ENCODE measurements at places on chromosomes 6 and 20.
A peak's percentile ranks its signal among the peaks of the same experiment; 100 is the strongest.

DNA sequence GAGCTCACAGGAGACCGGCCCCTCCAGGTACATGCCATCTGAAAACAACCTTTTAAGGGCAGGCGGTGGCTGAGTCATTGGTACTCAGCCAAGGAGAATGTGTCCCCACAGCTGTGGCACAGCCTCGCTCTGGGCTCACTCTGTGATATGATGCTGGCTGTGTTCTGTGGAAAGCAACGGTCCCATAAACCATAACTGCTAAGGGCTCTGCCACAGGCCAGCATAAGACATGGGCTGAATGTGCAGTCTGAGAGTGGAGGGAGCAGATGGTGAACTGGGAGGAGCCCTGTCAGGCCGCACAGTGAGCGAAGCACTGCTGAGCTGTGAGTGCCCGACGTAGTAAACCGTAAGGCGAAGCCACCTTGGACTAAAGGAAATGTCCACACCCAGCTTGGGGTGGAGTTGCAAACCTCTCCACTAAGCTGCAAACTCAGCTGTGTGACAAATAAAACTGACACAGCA, 375.8 kb downstream of the THBS2 start:
- H3K4me1 ChIP-seq: no peaks in the 10 kb centered on the region
- no peak overlapping the region for H3K4me3 ChIP-seq
- no peaks in the 10 kb centered on the region for H3K27me3 ChIP-seq

DNA sequence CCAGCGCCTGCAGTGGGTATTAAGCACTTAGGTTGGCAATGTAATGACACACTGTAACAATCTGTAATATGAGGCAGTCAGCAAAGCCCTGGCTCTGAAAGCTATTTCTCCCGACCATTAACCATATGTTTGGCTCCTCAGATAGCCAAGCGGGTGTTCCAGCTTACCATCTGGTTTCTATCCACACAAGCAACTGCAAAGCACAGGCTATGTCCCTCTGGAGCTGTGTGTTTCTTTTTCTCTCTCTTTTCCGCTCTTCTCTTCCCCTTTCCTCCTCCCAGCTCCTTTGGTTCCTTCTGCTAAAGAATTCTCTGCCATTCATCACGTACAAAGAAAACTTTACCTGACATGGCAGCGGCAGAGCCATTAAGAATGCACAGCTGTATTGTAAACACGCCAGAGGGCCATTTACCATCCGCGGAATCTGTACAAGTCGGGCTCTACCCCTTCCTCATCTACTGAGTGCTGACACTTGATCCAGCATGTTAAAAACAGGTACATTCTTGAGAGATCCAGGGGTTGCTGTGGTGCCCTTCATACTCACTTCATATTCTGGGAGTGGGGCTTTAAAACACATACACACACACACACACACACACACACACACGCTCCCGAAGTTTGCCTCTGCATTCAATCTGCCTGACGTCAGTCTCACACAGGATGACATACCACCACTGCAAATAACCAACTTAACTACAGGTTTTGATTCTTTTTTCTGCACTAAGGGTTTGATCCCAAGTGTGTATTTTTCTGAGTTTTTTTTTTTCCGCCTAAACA, 77.2 kb downstream of the BACH2 start:
- H3K36me3 ChIP-seq: peaks cover 7% of the 10 kb centered on the region
- peak; percentile 37 for DNase-seq
- H3K27me3 ChIP-seq: no peaks in the 10 kb centered on the region
- no peaks in the 10 kb centered on the region for H3K4me1 ChIP-seq
- peak overlapping the region; percentile 85 for H3K27ac ChIP-seq

- H3K27me3 ChIP-seq: no peaks in the 10 kb centered on the region
- DNase-seq: no peak
- no peaks in the 10 kb centered on the region for H3K4me1 ChIP-seq
- no peak overlapping the region for H3K4me3 ChIP-seq
These were observed 192.7 kb upstream of the PMEPA1 start for GRCh38 chr20:57902473-57902872.

GRCh38 chr6:137849181-137849980, 17.7 kb upstream of the TNFAIP3 start:
- H3K36me3 ChIP-seq: no peaks in the 10 kb centered on the region
- no peak overlapping the region for H3K27ac ChIP-seq
- no peak for DNase-seq
- no peaks in the 10 kb centered on the region for H3K4me1 ChIP-seq
- H3K4me3 ChIP-seq: no peak overlapping the region

- H3K36me3 ChIP-seq: no peaks in the 10 kb centered on the region
- H3K27me3 ChIP-seq: no peaks in the 10 kb centered on the region
- no peak overlapping the region for H3K27ac ChIP-seq
- no peak for DNase-seq
These were observed 320.3 kb downstream of the BMP2 start for GRCh38 chr20:7087803-7088202.

DNA sequence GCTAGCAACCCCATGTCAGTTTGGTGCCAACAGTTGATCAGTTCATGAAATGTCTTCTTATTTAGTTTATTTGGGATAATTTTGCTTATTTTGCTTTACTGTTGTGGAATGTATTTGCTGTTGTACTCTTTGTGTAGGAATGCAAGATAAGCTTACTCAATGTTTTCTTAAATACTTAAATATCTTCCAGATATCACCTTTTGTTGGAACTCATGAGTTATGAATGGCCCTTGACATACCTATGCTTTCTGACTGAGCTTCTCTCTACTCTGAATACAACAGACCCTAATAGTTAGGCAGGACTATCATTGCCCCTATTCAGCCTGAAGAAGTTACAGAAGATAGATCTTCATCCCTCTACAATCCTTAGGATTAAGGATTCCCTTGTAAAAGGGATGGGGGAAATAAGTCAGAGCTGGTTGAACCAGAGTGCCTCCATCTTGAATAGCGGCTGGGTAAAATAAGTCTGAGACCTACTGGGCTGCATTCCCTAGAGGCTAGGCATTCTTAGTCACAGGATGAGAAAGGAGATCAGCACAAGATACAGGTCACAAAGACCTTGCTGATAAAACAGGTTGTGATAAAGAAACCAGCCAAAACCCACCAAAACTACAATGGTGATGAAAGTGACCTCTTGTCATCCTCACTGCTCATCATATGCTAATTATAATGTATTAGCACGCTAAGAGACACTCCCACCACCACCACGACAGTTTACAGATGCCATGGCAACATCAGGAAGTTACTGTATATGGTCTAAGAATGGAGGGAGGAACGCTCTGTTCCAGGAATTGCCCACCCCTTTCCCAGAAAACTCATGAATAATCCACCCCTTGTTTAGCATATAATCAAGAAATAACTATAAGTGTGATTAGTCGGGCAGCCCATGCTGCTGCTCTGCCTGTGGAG, 196.9 kb downstream of the AKAP7 start:
- no peak overlapping the region for H3K27ac ChIP-seq
- H3K4me3 ChIP-seq: no peak overlapping the region
- no peak for DNase-seq
- no peaks in the 10 kb centered on the region for H3K36me3 ChIP-seq
